ENCODE measurements at places on chromosomes 12 and 14.

DNA sequence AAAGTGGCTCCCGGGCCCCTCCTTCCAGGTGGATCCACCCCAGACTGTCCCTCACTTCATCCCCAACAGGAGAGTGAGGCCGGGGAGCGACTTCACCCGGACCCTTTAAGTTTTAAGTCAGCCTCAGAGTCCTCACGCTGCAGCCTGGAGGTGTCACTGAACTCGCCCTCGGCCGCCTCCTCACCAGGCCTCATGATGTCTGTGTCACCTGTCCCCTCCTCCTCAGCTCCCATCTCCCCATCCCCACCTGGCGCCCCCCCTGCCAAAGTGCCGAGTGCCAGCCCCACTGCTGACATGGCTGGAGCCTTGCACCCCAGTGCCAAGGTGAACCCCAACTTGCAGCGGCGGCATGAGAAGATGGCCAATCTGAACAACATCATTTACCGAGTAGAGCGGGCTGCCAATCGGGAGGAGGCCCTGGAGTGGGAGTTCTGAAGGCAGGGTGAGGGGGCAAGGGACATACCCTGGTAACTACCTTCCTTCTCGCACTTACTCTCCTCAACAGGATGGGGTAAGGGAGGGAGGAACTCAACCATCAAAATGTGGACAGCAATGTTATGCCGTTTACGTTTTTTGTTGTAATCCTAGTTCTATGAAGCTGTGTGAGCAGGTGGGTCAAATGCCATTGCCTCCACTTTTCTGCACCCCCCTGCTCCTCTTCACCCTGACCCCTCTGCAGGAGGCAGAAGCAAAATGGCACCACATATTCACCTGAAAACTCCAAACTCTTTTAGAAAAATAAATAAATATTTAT is 20.8 kb downstream of the PHETA1 start:
- DNase-seq = no peak

- no peak for DNase-seq
Measured at GRCh38 chr14:24941719-24942118, 108.2 kb downstream of the STXBP6 start.

GRCh38 chr12:99453836-99454538 is 193.6 kb upstream of the GARIN6 start:
- DNase-seq = no peak

GRCh38 chr14:51638071-51638944 is 13.4 kb upstream of the FRMD6 start:
- peak; percentile 73 for DNase-seq

DNA sequence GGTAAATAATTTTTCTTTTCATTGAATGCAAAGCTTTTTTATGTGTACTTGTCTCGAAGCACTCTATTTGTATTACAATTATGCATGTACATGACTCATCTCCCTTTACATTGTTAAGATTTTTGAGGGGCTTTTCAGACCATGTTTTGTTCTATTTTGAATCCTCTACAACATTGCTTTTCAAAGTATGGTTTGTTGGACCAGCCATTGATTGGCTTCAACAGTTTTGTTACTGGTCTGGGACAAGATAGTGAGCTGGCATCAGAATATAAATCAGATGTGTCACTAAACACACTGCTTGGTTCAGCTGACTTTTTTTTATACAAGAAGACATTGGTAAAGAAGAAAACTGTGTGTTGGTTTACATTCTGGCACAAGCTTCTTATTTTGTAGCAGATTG is 122.3 kb downstream of the MON2 start:
- DNase-seq = no peak

GRCh38 chr12:77946541-77947061 is 115.9 kb downstream of the NAV3 start:
- no peak for DNase-seq

DNA sequence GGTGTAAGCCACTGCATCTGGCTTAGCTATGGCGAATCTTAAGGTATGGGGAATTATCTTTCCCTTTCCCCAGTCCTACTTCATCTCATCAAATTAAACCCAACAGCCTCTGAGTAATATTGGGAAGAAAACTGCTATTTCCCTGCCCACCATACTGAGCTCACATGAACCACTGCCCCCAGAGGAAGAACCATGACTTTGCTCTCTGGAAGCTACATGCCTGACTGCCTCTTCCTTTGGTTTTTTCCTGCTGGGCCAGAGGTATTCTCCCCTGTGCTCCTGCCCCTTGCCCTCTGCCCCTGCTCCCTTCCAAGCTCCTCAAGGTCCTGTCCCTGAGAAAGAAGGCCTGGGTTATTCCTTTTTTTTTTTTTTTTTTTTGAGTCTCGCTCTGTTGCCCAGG is 15.2 kb downstream of the RILPL2 start:
- DNase-seq = no peak

DNA sequence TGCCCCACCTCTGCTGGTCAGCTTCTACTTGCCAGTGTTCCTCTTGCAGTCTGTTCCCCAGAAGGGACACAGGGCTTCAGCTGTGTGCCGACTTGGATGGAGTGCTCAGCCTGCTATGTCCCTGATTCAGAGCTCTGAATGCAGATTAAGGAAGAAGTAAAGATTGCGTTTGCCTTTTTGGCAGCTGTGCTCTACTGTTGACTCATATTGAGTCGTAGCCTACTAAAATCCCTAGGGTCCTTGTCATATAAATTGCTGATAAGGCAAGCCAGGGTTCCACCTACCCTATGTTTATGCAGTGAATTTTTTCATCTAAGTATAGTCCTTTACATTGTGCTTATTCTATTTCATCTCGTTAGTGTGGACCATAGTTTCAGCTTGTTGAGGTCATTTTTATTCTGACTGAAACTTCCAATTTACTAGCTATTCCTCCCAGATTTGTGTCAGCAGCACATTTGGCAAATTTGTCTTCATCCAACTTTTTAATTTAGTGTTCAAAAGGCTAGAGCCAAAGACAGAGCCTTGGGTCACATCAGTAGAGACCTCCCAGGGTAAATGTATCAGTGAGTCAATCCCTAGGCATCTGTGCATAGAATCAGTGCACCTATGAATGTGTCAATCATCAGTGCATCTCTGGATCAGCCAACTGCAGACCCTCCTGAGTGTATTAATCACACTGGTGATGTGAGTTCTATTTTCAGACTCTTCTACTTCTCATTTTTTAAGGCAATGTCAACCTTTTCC is 31.9 kb downstream of the CACNA1C start:
- DNase-seq = peak; percentile 81

GRCh38 chr12:1281683-1282366 is 290.8 kb downstream of the ERC1 start:
- DNase-seq = peak; percentile 29

DNA sequence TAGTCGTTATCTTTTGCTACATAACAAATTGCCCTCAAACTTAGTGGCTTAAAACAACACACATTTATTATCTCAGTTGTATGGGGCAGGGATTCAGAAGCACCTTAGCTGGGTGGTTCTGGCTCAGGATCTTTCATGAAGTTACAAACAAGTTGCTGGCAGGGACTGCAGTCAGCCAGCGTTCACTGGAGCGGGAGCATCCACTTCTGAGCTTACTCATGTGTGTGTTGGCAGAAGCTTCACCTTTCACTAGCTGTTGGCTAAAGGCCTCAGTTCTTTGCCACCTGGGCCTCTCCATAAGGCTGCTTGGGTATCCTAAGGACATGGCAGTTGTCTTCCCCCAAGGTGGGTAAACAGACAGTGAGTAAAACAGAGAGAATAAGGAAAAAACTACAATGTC is 365.7 kb downstream of the RPS29 start:
- DNase-seq = no peak

DNA sequence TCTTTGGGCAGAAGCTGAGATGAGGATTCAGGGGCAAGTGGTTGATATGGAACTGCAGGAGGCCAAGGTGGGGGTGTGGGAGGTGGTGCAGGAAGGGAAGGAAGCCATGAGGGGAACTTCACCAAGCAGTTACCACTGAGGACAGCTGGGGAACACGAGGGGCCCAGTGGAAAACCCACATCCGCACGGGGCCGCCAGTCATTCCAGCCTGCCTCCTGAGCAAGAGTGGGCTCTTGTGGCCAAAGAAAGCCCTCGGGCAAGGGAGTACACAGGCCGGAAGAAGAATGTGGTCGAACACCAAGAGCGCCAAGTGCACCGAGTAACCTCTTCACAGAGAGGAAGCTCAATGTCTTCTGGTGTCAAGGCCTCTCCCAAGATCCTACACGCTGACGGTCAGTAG is 252.2 kb upstream of the FOXN3 start:
- no peak for DNase-seq

GRCh38 chr12:124490584-124491305 is 76.7 kb downstream of the NCOR2 start:
- DNase-seq = no peak

DNA sequence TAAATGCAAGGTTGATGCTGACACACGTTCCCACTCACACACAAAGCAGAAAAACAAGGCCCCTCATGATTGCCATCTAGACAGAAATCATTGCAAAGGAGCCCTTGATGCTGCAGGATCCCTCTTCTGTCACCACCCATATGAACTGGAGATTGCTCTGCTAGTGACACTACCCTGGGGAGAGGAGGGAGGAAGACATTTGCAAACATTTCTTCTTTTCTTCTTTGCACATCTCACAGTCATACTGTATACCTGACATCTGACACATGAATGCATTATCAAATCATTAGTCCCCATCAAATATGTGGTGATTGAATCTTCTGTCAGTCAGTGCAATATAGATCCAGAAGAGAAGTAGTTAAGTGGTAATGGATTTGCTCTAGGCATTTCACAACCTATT is 208.5 kb upstream of the E2F7 start:
- DNase-seq = no peak

GRCh38 chr12:26047401-26048226 is 77.2 kb downstream of the BHLHE41 start:
- no peak for DNase-seq

GRCh38 chr12:100234591-100235304 is 32.1 kb downstream of the DEPDC4 start:
- peak; percentile 72 for DNase-seq

- no peak for DNase-seq
Measured at GRCh38 chr14:86892152-86892956, 1100.6 kb downstream of the GALC start.

DNA sequence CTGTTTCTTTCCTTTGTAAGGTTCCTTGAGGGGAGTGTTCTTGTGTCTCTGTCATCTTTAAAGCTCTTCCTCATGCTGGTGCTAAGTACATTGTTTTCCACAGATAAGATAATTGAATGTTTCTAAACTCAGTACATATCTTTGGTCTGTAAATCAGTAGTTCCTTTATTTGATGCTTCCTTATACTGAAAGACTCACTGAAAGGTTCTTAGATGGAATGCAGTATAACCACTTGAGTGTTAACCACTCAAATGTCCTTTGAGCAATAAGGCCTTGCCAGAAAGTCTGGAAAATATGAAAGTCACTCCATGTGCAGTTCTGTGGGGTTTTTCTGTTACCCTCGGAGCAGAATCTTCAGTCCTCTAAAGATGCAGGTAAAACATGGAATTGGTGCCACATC is 23.0 kb upstream of the RNU6-8 start:
- no peak for DNase-seq

DNA sequence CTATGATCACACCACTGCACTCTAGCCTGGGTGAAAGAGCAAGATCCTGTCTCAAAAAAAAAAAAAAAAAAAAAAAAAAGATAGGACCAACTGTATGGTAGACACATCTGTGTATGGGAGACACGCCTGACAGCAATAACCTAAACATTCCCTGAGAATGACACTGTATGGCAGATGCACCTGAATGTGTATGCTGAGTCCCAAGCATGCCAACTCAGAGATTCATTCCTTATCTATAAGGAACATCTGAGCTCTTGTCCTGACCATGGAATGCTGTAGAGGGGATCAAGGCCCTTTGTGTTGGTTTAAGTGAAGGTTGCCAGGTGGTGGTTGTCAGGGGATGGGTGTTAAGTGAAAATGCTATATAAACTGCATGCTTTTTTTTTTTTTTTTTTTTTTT is 19.2 kb upstream of the LGALS3 start:
- DNase-seq = no peak

DNA sequence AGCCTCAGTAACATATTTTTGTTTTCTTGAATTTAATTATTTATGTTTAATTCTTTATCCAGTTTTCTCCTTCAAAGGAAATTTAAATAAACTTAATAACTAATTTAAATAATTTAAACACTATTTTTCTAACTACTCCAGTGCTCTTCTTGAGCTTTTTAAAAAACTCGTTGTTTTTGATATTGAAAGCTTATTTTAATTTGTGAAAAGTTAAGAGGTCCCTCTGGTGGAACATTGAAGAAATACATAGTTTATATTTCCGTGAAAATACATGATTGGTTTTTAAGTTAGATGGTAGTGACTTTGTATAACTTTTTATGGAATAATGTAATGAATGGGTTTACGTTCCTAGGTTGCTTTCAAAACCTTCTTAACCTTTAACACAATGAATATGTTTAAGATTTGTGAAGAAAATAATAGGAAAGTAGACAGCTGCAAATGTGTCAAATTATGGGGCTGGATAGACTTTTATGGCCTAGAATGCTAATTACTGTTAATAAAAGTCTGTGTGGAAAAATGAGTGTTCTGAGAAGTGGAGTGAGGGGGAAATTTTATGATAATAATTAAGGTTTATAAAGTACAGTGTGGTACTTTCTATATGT is 45.9 kb upstream of the MSRB3 start:
- DNase-seq = peak; percentile 19

DNA sequence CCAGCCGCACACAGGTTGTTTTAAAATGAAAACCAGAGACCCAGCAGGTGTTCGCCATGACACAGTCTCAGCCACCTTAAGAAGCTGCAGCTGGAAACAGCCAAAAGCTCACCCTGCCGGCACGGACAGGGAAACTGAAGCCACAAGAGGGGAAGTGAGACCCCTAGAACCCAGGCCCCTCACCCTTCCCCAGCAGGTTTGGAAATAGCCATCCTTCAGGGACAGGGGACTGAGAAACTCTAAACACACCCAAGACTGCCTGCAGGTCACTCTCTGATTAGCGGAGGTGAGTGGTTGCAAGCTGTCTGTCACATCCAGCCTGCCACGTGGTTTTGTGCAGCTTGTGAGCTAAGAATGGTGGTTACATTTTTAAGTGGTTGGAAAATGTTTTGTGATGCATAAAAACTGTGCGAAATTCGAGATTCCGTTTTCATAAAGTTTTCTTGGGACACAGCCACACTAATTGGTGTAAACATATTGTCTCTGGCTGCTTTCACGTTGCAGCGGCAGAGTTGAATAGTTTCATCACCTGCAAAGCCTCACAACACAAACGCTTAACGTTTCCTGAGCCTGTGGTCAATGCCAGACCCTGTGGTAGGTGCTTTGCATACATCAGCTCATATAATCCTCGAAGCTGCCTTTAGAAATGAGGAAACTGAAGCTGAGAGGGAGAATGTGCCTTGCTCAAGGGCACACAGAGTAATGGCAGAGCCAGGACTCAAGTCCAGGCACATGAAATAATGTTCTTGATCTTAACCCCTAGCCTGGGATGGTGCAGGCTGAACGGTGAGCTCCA is 1.7 kb upstream of the SELPLG start:
- DNase-seq = no peak

GRCh38 chr12:41972196-41972595 is 172.5 kb downstream of the GXYLT1 start:
- DNase-seq = no peak

- no peak for DNase-seq
Measured at GRCh38 chr14:59847711-59848110, 22.9 kb downstream of the RTN1 start.

- DNase-seq = peak; percentile 38
Measured at GRCh38 chr12:94207849-94208621, 59.7 kb downstream of the PLXNC1 start.

- no peak for DNase-seq
Measured at GRCh38 chr14:102497998-102498677, 11.4 kb downstream of the ANKRD9 start.

GRCh38 chr12:61869796-61870195 is 390.4 kb upstream of the USP15 start:
- DNase-seq = no peak

- DNase-seq = no peak
Measured at GRCh38 chr14:104105071-104105821, 19.7 kb downstream of the ASPG start.

GRCh38 chr14:49946320-49947141 is 53.6 kb downstream of the ARF6 start:
- no peak for DNase-seq
